ENCODE measurements at places on chromosomes 6 and 20.

- DNase-seq: no peak
Measured at GRCh38 chr20:4412216-4412615, 309.5 kb upstream of the PRND start.

DNA sequence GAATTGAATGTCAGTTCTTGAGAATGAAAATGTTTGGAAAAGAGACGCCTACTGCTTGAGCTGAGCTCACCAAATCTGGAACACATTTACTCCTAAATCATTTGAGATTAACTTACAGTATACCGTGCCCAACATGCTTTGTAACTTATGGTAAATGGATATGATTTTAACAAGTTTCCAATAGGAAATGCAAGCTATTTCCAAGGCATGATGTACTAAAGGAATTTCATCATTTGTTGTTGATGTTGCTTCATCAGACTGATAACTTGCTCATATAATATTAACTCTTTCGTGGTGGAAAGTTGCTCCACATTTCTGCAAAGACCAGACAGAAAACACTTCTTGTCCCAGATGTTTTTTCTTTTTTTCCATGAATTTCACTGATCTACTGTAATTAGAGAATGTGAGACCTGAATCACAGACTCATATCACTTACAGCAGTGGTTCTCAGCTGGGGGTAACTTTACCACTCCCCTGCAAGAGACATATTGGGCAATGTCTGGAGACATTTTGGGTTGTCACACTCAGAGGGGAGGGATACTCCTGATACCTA lies 116.6 kb upstream of the TRAF3IP2 start:
- no peak for DNase-seq

DNA sequence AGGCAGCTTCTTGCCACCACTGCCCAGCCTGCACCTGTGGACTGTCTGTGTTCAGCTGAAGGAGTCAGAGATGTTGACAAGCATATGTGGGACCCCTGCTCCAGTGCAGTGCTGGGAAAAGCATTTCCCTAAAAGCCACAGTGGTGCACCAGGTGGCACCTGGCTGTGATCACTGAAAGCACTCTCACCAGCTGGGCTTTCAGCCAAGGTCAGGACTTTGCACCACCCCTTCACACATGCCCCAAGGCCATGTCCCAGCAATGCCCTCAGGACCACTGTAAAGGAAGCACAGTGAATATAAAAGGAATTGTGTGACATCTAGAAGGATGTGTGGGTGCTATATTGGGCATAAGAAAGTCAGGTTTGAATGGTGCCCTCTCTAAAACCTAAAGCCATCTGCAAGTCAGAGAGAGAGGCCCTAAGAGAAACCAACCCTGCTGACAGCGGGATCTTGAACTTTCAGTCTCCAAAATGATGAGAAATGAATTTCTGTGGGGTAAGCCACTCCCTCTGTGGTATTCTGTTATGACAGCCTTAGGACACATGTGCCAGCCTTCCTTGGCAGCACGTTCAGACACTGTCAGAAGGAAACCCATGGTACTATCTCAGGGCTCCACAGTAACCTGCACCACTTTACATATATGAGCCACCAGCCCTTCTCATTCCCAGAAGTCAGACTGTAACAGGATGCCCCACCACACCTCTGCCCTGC lies 30.7 kb downstream of the CBLN4 start:
- DNase-seq: no peak

DNA sequence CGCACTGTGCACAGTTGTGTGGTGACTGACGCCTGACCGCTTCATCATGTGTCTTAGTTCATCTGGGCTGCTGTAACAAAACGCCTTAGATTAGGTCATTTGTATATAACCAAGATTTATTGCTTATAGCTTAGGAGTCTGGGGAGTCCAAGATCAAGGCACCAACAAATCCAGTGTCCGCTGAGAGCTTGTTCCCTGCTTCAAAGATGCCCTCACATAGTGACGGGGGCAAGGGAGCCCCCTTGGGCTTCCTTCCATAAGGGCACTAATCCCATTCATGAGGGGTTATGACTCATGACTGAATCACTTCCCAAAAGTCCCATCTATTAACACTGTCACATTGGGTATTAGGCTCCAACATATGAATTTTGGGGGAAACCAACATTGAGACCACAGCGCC lies 34.6 kb downstream of the CYP24A1 start:
- no peak for DNase-seq

- no peak for DNase-seq
Measured at GRCh38 chr20:44186201-44186600, 787 bp downstream of the JPH2 start.

DNA sequence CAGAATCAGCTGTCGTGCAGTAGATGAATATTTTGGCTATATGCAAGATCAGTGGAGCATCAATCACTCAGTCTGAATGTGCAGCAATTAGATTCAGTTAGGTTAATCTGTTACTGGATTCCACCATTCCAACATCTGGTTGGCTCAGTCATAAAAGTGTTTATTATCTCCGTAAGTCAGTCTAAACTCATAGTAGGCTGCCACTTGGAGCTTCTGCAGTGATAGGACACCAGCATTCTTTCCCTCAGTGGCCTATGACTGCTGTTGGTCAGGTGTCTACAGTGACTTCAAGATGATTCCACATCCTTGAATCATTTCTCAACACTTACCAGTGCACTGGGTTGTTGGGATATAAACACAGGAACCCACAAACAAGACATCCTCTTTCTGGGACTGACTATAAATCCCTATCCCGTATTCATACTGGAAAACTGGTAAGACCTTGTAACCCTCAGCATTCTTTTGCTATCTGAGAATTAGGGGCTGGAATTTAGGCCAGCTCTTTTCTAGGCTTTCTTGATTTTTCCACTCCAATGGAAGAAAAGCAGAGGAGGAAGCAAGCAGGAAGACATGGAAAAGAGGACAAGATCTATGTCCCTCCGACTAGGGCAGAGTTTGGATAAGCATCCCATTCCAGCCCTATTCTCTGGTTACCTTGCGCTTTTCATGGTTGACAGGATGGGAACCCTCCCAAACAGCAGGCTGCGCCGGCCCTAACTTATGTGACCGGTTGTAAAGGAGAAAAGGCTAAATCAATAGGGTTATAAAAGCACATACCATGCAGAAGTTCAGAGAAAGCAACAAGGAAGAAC lies 919.6 kb downstream of the KIF16B start:
- DNase-seq: no peak

Measured in stimulated activated CD4-positive, alpha-beta T cell treated with anti-CD3 and anti-CD28 coated beads, Interleukin-2, amount 100 ng/mL, for 48 hours (primary cell).